ENCODE measurements at places on chromosomes 12 and 14.
A peak's percentile ranks its signal among the peaks of the same experiment; 100 is the strongest.

DNA sequence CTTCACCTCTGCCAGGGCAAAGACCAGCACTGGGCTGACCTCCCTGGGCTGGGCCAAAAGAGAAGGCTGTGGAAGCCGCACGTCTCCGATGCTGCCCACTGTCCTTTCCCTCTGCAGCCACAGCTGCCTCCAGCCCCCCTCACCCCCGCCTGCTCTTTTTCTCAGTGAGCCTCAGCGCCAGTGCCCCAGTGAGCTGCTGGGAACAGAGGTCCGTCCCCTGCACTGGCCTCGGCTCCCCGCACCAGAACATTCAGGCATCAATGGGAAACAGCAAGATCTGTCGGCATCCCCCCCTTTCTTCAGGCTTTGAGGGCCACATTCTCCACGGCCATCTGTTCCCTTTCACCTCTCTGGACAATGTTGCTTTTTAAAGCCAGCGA, 398.1 kb downstream of the ZFP36L1 start:
- no peak for DNase-seq

GRCh38 chr14:87139299-87139698, 853.7 kb downstream of the GALC start:
- no peak for DNase-seq

DNA sequence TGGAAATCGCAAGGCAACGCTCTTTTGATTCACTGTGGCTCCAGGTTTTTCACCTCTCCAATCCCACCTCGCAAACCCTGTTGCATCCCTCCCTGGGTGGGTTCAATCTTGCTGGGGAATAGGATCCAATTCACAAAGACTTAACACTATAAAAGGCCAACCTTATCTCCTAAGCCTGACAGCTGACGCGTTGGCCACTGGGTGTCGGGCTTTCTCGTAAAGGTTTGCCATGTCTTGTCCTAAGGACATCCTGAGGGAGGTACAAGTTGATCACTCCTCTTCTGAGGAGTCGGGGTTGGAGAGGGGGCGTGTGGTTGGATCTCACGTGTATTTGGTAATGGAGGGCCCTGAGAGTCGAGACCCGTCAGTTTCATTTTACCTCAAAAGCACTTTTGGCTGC, 112.6 kb upstream of the FZD10 start:
- DNase-seq: no peak

GRCh38 chr14:86442135-86442534, 912.2 kb downstream of the FLRT2 start:
- no peak for DNase-seq

- no peak for DNase-seq
Measured at GRCh38 chr14:33134975-33135374, 196.3 kb downstream of the NPAS3 start.

- DNase-seq: no peak
Measured at GRCh38 chr14:90599339-90599738, 202.5 kb downstream of the CALM1 start.

- no peak for DNase-seq
Measured at GRCh38 chr12:59637692-59638070, 41.9 kb downstream of the SLC16A7 start.

GRCh38 chr14:24321212-24321975, 10.1 kb downstream of the LTB4R start:
- DNase-seq: no peak

DNA sequence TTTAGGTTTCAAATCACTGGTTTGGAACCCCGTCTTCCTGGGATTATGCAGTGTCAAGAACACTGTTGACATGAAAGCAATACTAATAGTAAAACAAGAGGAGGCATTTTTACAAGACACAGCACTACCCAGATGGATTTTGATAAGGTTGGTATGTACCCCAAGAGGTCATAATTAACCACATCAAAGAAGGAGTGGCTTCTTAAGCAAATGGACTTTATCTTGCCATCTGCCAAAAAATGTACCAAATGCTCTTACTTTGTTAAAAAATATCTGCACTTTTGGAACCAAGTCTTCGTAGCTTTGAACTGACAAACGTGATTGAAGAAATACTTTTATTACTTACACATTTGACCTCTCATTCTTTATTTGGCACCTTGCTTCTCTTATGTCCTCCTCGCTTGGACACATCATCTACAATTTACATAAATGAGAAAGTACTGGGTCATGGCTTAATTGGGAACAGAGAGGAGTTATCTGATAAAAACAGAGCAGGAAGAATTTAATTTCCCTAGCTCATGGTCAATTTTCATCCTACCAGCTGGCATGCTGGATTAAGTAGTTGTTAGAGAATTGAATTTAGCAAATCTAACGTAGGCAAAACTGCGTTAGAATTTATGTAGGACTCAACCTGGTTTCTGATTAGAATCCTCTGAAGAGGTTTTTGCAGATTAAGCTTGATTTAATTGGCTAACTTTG, 54.5 kb upstream of the PRICKLE1 start:
- no peak for DNase-seq

DNA sequence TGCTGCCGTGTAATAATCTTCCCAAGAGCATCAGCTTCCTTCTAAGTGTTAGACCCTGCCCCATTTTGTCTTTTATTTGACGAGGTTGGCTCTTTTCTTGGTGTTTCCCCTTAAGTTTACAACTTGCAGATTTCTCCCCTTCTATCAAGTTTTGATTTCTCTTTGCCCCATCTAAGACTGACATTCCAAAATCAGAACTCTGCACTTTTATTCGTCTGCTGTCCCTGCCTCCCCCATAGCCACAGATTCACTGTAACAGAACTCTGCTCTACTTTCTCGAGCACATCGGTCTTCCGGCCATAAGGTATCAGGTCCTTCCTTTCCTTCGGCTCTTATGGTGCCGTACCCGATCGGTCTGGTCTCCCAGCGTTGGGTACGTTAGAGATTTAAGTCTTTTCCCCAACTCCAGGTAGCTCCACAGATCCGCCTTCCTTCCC, 563 bp downstream of the DCP1B start:
- peak; percentile 45 for DNase-seq

DNA sequence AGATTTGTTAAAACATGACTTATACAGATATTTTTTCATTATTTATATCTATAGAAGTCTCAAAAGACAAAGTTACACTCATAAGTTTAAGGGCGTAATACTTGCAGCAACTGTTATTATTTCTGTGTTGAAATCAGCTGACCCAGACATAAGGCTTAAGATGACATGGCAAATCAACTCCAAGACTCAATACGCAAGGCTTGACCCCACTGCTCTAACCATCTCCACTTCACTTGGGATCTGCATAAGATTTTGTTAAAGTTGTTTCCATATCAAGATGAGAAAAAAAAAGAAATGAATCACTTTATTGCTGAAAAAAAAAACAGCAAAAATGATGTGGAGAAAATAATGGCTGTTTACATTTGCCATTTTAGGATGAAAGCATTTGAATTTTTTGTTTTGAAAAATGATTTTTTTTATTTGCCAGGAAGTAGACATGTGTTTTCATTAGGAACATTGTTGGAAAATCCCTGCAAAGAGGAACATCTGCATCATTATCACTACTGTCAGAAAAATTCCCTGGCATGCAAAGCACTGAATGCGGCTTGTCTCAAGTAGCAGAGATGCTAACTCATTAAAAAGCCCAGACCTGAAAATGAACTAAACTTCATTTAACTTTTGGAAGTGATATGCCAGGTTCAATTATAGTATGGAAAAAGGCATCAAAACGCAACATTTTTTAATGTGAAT, 73.5 kb downstream of the LIN7A start:
- no peak for DNase-seq

All from NCI-H1417 treated with DMSO at 0.1 percent for 48 hours (cell line).